Sciatic nerve (tissue), 2 donors: ENCODE measurements at places on chromosomes 3 and 15. TPM values are rescaled to one million over a fixed set of nuclear protein-coding genes. Genes with fewer than 3 reads are reported as not detected.

Gene GHSR
- not detected for total RNA-seq

Gene NR1I2
- total RNA-seq = not detected

Gene PLOD2
- 37.2 TPM for total RNA-seq

Gene ECE2
- not detected for total RNA-seq

Gene PXYLP1
- total RNA-seq = 13.5 TPM

Gene TPRG1
- 12.7 TPM for total RNA-seq

Gene CCDC13
- 3.1 TPM for total RNA-seq

Gene CCR5
- 3.6 TPM for total RNA-seq

Gene NRROS
- 10.0 TPM for total RNA-seq

Gene OXTR
- total RNA-seq = 1.3 TPM

Gene ADCY5
- total RNA-seq = 16.8 TPM

Gene IQCF5
- not detected for total RNA-seq

Gene UROC1
- not detected for total RNA-seq

Gene GOLGA8T
- total RNA-seq = 1.5 TPM

Gene PLSCR5
- total RNA-seq = not detected

Gene RBP2
- not detected for total RNA-seq

Gene FOXB1
- total RNA-seq = not detected

Gene FETUB
- not detected for total RNA-seq

Gene CFAP20DC
- total RNA-seq = 0.49 TPM

Gene ITIH1
- total RNA-seq = not detected

Gene SERINC4
- total RNA-seq = 0.31 TPM
